ENCODE measurements at places on chromosomes 12 and 14.

GRCh38 chr14:87207756-87208155 lies 785.2 kb downstream of the GALC start:
- H3K4me1 ChIP-seq, result no peaks in the 10 kb centered on the region
- no peak overlapping the region for H3K4me3 ChIP-seq
- DNase-seq, result no peak
- no peak overlapping the region for H3K27ac ChIP-seq
- H3K36me3 ChIP-seq, result no peaks in the 10 kb centered on the region

DNA sequence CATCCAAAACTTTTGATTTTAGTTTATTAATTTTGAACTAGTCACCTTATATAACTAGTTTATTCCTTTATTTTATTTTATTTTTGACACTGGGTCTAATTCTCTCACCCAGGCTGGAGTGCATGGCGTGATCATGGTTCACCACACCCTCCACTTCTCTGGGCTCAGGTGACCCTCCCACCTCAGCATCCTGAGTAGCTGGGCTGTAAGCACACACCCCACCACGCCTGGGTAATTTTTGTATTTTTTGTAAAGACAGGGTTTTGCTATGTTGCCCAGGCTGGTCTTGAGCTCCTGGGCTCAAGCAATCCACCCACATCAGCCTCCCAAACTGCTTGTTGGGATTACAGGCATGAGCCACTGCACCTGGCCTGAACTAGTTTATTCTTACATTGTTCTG lies 17.3 kb downstream of the PCNX1 start:
- H3K4me1 ChIP-seq, result peaks cover 41% of the 10 kb centered on the region
- no peak for DNase-seq
- H3K4me3 ChIP-seq, result no peak overlapping the region
- H3K36me3 ChIP-seq, result no peaks in the 10 kb centered on the region
- H3K27ac ChIP-seq, result no peak overlapping the region

DNA sequence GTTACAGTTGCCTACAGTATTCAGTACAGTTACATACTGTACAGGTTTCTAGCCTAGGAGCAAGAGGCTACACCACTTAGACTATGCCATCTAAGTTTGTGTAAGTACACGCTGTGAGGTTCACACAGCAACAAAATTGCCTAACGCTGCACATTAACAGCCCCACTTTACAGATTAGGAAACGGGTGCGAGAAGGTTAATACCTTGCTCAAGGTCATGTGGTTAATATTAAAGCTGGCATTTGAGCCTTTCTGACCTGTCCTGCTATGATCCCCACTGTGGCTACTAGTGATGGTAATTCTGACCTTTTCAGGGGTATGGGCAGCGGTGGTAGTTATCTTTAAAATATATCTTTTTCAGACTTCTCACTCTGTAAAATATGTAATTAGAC lies 20.9 kb downstream of the ACVR1B start:
- H3K27me3 ChIP-seq, result no peaks in the 10 kb centered on the region
- H3K36me3 ChIP-seq, result peaks cover 7% of the 10 kb centered on the region
- DNase-seq, result no peak
- H3K4me1 ChIP-seq, result peaks cover 55% of the 10 kb centered on the region

DNA sequence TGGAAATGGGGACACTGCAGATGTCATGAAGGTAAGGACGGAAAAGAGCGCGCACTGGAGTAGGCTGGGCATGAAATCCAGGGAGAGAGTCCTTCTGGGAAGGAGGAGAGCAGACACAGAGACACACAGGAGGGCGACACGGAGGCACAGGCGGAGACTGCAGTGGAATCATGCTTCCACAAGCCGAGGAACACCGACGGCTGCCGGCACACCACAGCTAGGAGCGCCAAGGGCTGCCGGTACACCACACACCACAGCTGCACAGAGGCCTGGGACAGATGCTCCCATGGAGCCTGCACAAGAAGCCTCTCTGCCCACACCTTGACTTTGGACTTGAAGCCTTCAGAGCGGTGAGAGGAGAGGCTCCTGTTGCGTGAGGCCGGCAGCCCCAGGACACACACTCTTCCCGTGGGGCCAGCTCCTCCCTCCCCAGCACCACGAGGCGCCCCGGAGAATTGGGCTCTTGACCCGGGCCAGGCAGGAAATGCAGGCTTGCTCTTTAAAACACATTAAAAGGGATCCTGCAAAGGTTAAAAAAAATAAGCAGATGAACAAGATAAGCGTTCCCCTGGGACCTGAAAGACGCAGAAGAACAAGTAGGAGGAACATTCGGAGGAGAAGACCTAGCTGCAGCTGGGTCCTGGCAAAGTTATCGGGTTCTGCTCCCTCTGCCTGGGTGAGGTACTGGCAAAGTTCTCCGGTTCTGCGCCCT lies 28.3 kb upstream of the FZD10 start:
- no peak for DNase-seq
- no peaks in the 10 kb centered on the region for H3K4me1 ChIP-seq
- no peaks in the 10 kb centered on the region for H3K27me3 ChIP-seq
- H3K27ac ChIP-seq, result no peak overlapping the region
- H3K36me3 ChIP-seq, result no peaks in the 10 kb centered on the region
- H3K4me3 ChIP-seq, result no peak overlapping the region

- no peaks in the 10 kb centered on the region for H3K27me3 ChIP-seq
- no peak overlapping the region for H3K27ac ChIP-seq
- H3K36me3 ChIP-seq, result no peaks in the 10 kb centered on the region
- H3K4me3 ChIP-seq, result no peak overlapping the region
- H3K4me1 ChIP-seq, result no peaks in the 10 kb centered on the region
Observed at GRCh38 chr14:101959277-101959676, 5.1 kb upstream of the DYNC1H1 start.

GRCh38 chr14:50260511-50260910 lies 29.1 kb upstream of the SOS2 start:
- no peaks in the 10 kb centered on the region for H3K4me1 ChIP-seq
- no peaks in the 10 kb centered on the region for H3K36me3 ChIP-seq
- H3K27me3 ChIP-seq, result no peaks in the 10 kb centered on the region

GRCh38 chr12:29962276-29963035 lies 178.7 kb upstream of the TMTC1 start:
- H3K27ac ChIP-seq, result no peak overlapping the region
- H3K27me3 ChIP-seq, result no peaks in the 10 kb centered on the region
- DNase-seq, result no peak
- no peak overlapping the region for H3K4me3 ChIP-seq
- no peaks in the 10 kb centered on the region for H3K4me1 ChIP-seq

DNA sequence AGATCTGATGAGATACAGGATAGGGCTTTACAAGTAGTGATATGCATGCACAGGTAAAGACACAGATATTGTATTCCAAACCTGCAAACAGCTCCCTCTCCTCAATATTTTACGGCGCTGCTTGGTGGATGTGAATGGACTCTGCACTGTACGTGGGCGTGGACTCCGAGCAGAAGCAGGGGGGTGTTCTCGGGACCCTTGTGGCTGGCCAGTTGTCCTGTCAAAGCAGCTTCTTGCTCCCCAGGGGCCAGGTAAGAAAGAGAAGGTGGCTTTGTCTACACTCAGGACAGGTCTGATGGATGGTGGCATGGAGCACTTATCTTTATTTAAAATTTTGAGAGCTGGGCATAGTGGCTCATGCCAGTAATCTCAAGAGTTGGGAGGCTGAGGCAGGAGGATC lies 29.5 kb upstream of the CLMN start:
- H3K4me3 ChIP-seq, result no peak overlapping the region
- DNase-seq, result no peak
- no peaks in the 10 kb centered on the region for H3K4me1 ChIP-seq
- H3K27ac ChIP-seq, result no peak overlapping the region
- H3K36me3 ChIP-seq, result no peaks in the 10 kb centered on the region

GRCh38 chr14:105329411-105330150 lies 15.0 kb downstream of the PACS2 start:
- H3K36me3 ChIP-seq, result no peaks in the 10 kb centered on the region
- H3K4me1 ChIP-seq, result peaks cover 5% of the 10 kb centered on the region
- H3K4me3 ChIP-seq, result no peak overlapping the region
- no peak for DNase-seq
- H3K27ac ChIP-seq, result no peak overlapping the region

GRCh38 chr12:128611736-128612135 lies 212.0 kb downstream of the SLC15A4 start:
- no peak overlapping the region for H3K27ac ChIP-seq
- H3K27me3 ChIP-seq, result no peaks in the 10 kb centered on the region
- no peak for DNase-seq
- no peaks in the 10 kb centered on the region for H3K4me1 ChIP-seq
- no peaks in the 10 kb centered on the region for H3K36me3 ChIP-seq

- no peak for DNase-seq
- no peaks in the 10 kb centered on the region for H3K36me3 ChIP-seq
- no peaks in the 10 kb centered on the region for H3K27me3 ChIP-seq
- no peak overlapping the region for H3K27ac ChIP-seq
- no peak overlapping the region for H3K4me3 ChIP-seq
Observed at GRCh38 chr12:117564881-117565280, 203.5 kb upstream of the NOS1 start.

- H3K27me3 ChIP-seq, result peaks cover 51% of the 10 kb centered on the region
- H3K4me1 ChIP-seq, result no peaks in the 10 kb centered on the region
- no peak overlapping the region for H3K27ac ChIP-seq
- H3K4me3 ChIP-seq, result no peak overlapping the region
- no peaks in the 10 kb centered on the region for H3K36me3 ChIP-seq
Observed at GRCh38 chr12:114404083-114404925, 1.6 kb downstream of the TBX5 start.

GRCh38 chr12:14307004-14307403 lies 58.5 kb upstream of the ATF7IP start:
- no peaks in the 10 kb centered on the region for H3K4me1 ChIP-seq
- H3K27ac ChIP-seq, result no peak overlapping the region
- no peaks in the 10 kb centered on the region for H3K27me3 ChIP-seq
- H3K36me3 ChIP-seq, result no peaks in the 10 kb centered on the region

DNA sequence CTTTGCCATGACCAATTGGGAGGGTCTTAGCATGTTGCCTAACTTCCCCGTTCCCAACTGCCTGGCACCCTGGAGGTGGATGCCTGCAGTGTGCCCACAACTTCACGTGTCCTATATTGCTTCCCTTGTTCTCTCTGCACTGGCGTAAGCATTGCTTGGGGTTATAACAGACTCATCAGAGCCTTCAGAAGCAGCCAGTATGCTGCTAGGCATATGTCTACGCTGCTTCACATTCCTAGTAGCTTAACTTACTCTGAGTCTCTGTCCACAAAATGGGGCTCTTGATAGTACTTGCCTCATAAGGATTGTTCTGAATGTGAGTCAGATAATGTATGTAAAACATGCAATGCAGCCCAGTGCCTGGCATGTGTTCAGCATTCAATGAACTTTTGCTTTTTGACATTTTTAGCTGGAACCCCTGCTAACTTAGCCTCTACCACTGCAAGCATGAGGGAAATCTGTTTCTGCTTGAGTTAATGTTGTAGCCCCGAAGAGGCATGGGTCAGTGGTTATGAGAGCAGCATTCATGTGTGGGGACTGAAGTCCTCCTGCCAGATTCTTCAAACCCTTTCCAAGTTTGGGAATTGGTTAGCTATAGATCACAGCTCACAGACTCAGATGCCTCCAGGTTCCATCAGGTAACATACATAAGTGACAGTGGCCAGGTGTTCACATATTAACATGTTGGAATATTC lies 2.8 kb downstream of the SLC5A8 start:
- H3K27me3 ChIP-seq, result no peaks in the 10 kb centered on the region
- H3K4me3 ChIP-seq, result no peak overlapping the region
- no peaks in the 10 kb centered on the region for H3K36me3 ChIP-seq
- no peak for DNase-seq

- no peaks in the 10 kb centered on the region for H3K36me3 ChIP-seq
- peaks cover 3% of the 10 kb centered on the region for H3K27me3 ChIP-seq
- H3K4me1 ChIP-seq, result no peaks in the 10 kb centered on the region
- DNase-seq, result no peak
- H3K4me3 ChIP-seq, result no peak overlapping the region
- no peak overlapping the region for H3K27ac ChIP-seq
Observed at GRCh38 chr12:32558903-32559302, 120.2 kb upstream of the DNM1L start.

Data from effector memory CD4-positive, alpha-beta T cell (primary cell).